ENCODE measurements at places on chromosomes 11 and 22.

- DNase-seq = no peak
Measured at GRCh38 chr11:120035756-120036155, 102.2 kb downstream of the TRIM29 start.

GRCh38 chr22:46937939-46938338, 175.5 kb downstream of the TBC1D22A start:
- no peak for DNase-seq

GRCh38 chr11:46290598-46291309, 13.3 kb downstream of the CREB3L1 start:
- peak; percentile 97 for DNase-seq

DNA sequence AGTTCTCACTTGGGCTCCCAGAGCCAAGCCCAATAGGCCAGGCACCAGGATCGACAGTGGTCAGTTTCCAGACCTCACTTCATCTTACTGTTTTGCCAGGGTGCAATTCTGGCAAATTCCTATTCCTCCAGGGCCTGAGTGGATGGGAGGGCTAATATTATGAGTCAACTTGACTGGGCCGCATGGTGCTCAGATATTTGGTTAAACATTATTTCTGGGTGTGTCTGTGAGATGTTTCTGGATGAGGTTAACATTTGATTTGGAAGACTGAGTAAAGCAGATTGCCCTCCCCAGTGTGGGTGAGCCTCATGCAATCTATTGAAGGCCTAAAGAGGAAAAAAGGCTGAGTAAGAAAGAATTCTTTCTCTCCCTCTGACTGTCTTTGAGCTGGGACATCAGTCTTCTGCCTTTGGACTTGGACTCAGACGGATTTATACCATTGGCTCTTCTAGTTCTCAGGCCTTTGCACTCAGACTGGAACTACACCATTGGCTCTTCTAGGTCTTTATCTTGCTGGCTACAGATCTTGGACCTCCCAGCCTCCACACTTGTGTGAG, 132.9 kb upstream of the ZBED5 start:
- DNase-seq = peak; percentile 65

DNA sequence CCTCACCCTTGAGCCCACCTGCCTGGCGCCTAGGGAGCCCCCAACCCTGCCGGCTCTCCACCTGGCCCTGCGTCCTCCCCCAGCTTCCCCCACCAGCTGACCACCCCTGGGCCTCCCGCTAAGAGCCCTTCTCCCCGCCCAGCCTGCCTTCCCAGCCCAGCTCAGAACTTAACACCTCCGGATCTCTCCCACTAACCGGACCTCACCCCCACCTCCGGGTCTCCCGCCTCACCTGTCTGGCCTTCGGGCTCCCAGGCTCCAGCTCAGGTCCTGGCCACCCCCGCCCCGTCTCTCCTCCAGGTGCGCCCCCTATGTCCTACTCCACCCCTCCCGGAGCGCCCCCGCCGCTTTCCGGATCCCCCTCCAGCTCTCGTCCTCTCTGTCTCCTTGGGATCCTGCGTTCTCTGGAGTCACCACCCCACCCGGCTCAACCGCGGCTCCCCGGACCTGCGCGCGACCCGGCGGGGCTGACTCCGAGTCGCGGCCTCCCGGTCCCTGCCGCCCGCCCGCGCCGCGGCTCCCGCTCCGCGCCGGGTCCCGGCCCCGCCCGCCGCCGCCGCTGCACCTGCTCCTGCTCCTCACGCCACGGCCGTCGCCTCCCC, at the start of gene KCNJ11:
Gene KCNJ11 (minus strand): TSS at position 51 of the 602 bp plus-strand sequence. CDS start 568 bp downstream, outside the sequence.
- DNase-seq = no peak

DNA sequence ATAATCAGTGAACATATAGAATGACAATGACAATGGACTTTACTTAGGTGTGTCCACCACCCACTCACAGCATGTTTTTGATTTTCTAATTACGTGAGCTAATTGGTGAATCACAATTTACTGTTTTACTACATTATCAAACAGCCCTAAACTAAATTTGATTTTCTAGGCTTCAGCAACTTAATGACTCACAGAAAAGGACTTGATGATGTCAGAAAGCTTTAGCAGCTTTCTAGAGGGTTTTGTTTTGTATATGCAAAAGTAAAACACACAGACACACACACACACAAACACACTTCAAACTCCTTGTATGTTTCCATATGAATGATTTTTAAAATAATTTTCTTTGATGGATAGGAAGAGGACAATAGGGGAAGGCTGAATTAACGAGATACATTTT, 878.6 kb upstream of the CCDC90B start:
- no peak for DNase-seq

GRCh38 chr11:124174001-124174583, 9.1 kb upstream of the OR10D3 start:
- DNase-seq = peak; percentile 73

GRCh38 chr11:77871855-77872254, 50.9 kb downstream of the AAMDC start:
- no peak for DNase-seq

DNA sequence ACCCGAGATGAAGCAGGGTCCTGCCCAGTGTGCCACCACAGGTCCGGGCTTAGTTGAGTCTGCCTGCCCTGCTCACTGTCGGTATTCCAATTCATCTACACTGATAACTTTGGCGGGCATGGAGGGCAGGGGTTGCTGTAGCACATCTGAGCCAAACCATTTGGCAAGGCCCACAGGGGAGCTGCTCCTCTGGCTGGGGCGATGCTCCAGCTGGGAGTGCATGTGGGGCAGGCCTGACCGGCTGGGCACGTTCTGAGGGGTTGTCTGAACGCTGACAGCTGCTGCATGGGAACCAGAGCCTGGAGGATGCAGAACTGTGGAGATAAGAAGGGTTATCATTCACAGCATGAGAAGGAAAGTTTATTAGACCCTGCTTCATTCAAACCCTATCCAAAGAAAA, 40.4 kb downstream of the DRG1 start:
- DNase-seq = no peak
